ENCODE measurements at places on chromosomes 16 and 17. TPM values are rescaled to one million over a fixed set of nuclear protein-coding genes. Genes with fewer than 3 reads are reported as not detected.

Gene OR1A1
- total RNA-seq = not detected

Gene KRTAP2-2
- total RNA-seq = not detected

Gene KRTAP3-1
- not detected for total RNA-seq

Gene FLOT2
- 89.9 TPM for total RNA-seq

Gene MYH1
- total RNA-seq = not detected

DNA sequence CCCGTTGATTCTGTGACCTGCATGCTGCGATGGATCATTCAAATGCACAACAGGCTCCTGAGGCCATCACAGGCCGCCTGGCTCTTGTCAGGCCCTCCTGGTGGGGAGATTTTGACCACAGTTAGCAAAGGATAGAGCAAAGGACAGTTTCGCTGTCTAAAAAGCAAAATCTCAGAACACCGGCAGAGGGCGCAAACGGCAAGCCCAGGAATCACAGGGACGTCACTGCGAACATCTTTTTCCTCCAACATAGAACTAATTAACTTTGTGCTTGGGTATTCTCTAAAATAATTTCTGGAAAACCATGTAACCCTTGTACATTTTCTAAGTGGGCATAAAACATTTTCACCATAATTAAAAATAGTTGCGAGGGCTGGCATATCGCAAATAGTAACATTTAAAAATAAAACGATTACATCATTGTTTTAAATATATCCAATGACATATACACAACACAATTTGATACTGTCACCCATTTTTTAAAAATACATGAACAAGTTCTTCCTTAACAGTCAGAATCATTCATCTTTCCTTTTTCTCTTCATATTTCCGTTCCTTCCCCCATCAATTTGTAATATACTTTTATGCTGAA is 19.7 kb upstream of the SLC47A1 start:
- DNase-seq = peak; percentile 72

DNA sequence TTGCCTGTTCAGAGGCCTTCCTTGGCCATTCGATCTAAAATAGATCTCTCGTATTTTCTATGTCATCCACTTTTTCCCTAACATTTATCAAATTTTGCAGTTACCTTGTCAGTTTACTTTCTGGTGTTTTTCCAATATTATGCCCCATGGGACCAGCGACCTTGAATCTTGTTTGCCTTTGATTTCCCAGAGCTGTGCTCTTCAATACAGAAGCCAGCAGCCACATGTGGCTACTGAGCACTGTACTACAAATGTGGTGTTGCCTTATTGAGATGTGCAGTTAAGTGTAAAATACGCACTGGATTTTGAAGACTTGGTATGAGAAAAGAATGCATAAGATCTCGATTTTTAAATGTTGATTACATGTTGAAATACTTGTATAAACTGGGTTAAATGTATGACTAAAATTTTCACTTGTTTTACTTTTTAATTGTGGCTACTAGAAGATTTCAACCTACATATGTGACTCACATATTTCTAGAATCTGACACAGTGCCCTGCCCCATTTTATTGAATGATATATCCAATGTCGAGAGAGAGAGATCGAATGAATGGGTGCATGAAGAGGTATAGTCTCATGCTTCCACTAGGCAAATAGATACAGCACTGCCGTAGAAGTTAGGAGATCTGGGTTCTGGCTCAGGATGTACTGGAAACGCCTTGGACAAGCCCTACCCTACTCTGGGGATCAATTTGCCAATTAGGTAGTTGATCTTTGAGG is 824 bp upstream of the PSME3 start:
- no peak for DNase-seq

DNA sequence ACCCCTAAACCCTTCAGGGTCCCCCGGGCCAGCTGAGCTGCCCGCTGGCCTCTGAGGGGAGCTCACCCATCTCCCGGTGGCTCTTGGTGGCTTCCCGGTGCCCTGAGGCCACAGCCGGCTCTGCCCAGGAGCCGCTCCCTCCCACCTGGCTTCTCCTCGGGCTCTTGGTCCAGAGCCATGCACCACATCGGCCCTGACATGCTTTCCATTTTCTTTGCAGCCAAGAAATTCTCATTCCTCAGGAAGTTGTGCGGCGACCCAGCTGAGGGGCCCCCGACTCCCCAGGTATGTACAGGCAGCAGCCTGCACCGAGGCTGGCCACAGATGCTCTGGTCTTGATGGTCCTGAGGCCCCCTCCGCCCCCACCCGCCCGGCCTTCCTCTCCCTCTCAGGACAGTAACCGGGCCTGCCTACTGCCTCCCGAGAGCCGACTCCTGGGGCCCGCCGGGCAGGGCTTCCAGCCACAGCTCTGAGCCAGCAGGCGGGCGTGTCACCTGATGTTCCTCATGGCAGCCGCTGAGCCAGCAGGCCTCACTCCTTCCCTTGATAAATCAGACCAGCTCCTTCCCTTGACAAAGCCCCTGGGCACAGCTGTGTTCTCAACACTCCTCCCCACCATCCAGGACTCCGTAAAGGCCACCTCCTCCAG is 28.4 kb upstream of the ZFPM1 start:
- no peak for DNase-seq

GRCh38 chr16:53678756-53679343 is 24.8 kb downstream of the RPGRIP1L start:
- DNase-seq = no peak

DNA sequence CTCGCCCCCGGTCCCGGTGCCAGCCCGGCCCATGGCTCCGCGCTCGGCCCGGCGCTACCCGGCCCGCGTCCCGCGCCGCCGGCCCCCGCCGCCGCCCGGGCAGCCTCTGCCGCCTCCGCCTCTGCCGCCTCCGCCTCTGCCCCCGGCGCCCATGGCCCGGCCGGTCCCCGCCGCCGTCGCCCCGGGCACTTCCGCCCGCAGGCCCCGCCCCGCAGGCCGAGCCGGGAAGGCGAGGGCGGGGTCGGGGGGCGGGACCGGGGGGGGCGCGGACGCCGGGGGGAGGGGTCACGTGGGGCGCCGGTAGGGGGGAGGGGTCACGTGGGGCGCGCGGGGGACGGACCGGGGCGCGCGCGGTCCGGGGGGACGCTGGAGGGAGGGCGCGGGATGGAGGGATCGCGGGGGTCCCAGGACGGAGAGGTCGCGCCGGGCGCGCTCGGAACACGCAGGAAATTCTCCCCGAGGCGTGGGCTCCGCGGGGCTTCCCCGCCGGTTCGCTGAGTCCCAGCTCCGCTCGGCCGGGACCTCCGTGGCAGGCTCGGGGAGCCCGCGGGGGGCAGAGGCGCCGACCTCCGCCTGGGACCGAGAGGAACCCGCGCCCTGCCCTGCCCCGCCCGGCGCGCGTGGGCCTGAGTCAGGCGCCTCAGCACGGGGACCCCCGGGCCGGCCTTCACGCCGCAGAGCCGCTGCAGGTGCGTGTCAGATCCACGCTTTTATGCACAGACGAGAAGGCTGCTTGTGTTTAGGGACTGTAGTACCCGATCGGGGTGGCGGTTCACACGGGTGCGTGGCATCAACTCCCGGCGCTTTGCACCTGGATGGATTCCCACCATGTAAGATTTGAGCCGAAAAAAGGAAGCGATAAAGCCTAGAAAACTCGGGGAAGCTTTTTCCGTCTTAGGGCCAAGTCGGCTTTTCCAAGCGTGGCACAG is at the start of gene PGAP6:
Gene PGAP6 (minus strand): TSS at position 190 of the 929 bp plus-strand sequence. CDS start 157 bp downstream, at position 33.
- DNase-seq = peak; percentile 66

GRCh38 chr16:89011909-89012621 is 35.1 kb upstream of the CBFA2T3 start:
- peak; percentile 8 for DNase-seq

- DNase-seq = no peak
Observed at GRCh38 chr16:29831490-29831889, 11.2 kb downstream of the MVP start.

DNA sequence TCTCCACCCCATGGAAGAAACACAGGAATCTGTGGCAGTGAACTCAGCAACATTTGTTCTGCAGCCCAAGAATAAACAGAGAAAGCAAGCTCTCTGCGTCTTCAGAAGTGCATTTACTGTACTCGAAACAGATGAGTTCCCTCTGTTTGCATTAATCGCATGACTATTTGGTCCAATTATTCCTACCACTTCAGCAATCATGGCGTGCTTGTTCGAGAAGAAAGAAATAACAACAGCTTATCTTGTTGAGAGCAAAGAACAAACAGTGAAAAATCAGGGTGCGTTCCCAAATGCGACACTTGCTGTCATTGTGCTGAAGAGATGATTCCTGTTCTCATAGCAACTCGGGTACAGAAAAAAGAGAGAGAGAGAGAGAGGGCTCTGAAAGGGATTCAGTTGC is 445.3 kb upstream of the MAF start:
- no peak for DNase-seq

- DNase-seq = no peak
Observed at GRCh38 chr16:29821643-29822115, 1.4 kb downstream of the MVP start.

GRCh38 chr16:87416826-87417527 is 24.8 kb downstream of the MAP1LC3B start:
- DNase-seq = no peak

Data from left cardiac atrium (tissue), 4 donors.